ENCODE measurements at places on chromosomes 7 and 10.

GRCh38 chr7:140646931-140647647 lies 6.5 kb upstream of the DENND2A start:
- peak; percentile 42 for DNase-seq

- no peak for DNase-seq
Measured at GRCh38 chr10:78619115-78619851, 449.5 kb upstream of the ZMIZ1 start.

- no peak for DNase-seq
Measured at GRCh38 chr10:44032216-44032615, 352.7 kb downstream of the CXCL12 start.

- no peak for DNase-seq
Measured at GRCh38 chr10:76049581-76050290, 618.3 kb downstream of the LRMDA start.

DNA sequence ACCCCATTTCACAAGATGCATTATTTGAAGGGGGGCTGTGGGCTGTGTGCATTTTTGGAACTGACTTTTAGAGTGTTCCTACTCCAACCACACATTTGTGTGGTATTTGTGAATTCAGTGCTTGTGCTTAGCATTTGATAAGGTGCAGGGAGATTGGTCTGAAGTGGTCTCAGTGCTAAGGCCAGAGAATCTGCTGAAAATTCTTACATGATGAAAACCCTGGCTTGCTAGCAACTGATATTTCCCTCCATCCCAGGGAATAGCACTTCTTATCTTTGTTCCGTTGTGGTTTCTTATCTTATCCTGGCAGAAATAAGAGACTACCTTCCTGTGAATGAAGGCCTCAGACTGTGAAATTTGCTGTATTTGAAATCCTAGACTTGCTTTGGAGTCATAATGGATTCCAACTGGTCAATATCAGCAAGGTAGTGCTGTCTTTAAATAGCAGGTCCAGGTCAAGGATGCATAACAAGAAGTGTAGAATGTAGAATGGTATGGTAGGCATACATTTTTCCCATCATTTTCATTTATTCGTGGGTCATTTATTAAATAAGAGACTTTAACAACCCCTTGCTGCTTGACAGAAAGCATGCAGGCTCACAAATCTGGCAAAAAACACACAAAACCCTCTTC lies 986.9 kb downstream of the REEP3 start:
- DNase-seq = no peak
